NCI-H69 (cell line): ENCODE measurements at places on chromosomes 2 and 18.

GRCh38 chr2:42124011-42124785, 45.0 kb upstream of the EML4 start:
- DNase-seq, result no peak

- peak; percentile 31 for DNase-seq
These were observed 94.5 kb upstream of the UPP2 start for GRCh38 chr2:158006961-158007719.

DNA sequence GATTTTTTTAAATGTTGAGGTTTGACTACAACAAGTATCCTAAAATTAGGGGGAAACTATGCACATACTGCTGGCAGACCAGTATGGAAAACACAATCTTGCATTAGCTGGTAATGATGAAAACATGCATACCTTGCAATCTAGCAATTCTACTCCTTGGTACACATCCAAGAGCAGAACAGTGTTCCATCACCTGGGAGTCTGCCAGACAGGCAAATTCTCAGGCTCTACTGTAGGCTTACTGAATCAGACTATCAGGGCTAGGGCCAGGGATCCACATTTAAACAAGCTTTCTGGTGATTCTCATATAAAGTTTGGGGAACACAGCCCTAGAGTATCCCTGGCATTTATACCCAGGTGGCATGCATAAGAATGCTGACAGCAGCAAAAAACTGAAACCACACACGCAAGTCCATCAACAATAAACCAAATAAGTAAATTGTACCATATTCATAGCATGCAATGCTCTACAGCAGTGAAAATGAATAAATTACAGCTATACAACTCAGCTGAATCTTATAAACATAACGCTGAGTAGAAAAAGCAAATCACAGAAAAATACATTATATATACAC, 13.6 kb downstream of the CDH2 start:
- no peak for DNase-seq

GRCh38 chr18:47931718-47932103, 1.3 kb upstream of the SMAD2 start:
- DNase-seq, result peak; percentile 86

GRCh38 chr2:140994856-140995255, 1136.0 kb downstream of the LRP1B start:
- no peak for DNase-seq

GRCh38 chr2:109475531-109476210, 138.1 kb downstream of the SEPTIN10 start:
- DNase-seq, result no peak
